ENCODE measurements at places on chromosomes 11 and 22. TPM values are rescaled to one million over a fixed set of nuclear protein-coding genes. Genes with fewer than 3 reads are reported as not detected.

- no peak overlapping the region for H3K27ac ChIP-seq
- H3K36me3 ChIP-seq = no peaks in the 10 kb centered on the region
- no peaks in the 10 kb centered on the region for H3K4me1 ChIP-seq
- H3K4me3 ChIP-seq = no peak overlapping the region
- peak; percentile 59 for DNase-seq
Observed at GRCh38 chr11:1870326-1870696, 17.4 kb downstream of the LSP1 start.

- DNase-seq = peak; percentile 53
- H3K36me3 ChIP-seq = no peaks in the 10 kb centered on the region
- H3K27ac ChIP-seq = no peak overlapping the region
- no peak overlapping the region for H3K4me3 ChIP-seq
- peaks cover 6% of the 10 kb centered on the region for H3K4me1 ChIP-seq
- H3K27me3 ChIP-seq = peaks cover 12% of the 10 kb centered on the region
Observed at GRCh38 chr22:50034126-50035081, 21.8 kb upstream of the IL17REL start.

The FIBIN gene
- total RNA-seq = 27.3 TPM

The GGTLC2 gene
- 6.5 TPM for total RNA-seq

All from upper lobe of right lung (tissue), 1 donor.